Glutamatergic neuron (in vitro differentiated cells): ENCODE measurements at places on chromosomes 7 and 10. TPM values are rescaled to one million over a fixed set of nuclear protein-coding genes. Genes with fewer than 3 reads are reported as not detected.

MGAM2 gene
- total RNA-seq = not detected

REEP3 gene
- total RNA-seq = 47.1 TPM

HK1 gene
- 240 TPM for total RNA-seq

DNA sequence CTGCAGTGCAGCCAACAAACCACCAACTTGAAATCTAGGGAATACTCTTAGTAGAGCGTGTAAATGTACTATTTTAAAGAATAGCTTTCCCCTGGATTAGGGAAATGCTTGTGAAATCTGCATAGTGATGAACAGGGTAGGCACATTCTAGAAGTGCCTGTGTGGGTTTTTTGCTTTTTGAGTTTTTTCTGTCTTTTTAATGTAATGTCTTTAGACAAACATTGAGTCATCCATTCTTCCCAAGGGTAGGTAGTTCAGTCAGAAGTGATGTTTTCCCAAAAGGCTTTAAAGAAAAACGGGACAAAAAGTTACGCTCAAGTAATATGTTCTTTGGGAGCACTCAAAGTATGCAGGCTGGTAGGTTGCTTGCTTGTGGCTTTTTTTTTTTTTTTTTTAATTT, 130.0 kb downstream of the AUTS2 start:
- no peak for DNase-seq

DNA sequence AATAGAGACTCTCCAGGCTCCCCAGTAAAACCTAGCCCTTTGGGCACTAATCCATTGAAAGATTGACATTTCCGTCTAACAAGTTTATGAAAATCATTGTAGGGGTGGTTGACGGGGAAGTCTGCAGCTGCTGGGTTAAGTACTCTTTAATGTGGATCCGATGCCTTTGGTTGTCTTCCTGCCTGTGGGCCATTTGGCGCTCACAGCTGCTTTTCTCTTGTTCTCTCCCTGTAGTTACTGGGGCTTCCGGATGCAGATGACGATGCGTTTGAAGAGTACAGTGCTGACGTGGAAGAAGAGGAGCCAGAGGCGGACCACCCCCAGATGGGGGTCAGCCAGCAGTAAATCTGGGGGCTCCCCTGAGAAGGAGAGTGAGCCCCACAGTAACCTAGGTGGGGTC, 22.4 kb downstream of the MTURN start:
- no peak for DNase-seq

DNA sequence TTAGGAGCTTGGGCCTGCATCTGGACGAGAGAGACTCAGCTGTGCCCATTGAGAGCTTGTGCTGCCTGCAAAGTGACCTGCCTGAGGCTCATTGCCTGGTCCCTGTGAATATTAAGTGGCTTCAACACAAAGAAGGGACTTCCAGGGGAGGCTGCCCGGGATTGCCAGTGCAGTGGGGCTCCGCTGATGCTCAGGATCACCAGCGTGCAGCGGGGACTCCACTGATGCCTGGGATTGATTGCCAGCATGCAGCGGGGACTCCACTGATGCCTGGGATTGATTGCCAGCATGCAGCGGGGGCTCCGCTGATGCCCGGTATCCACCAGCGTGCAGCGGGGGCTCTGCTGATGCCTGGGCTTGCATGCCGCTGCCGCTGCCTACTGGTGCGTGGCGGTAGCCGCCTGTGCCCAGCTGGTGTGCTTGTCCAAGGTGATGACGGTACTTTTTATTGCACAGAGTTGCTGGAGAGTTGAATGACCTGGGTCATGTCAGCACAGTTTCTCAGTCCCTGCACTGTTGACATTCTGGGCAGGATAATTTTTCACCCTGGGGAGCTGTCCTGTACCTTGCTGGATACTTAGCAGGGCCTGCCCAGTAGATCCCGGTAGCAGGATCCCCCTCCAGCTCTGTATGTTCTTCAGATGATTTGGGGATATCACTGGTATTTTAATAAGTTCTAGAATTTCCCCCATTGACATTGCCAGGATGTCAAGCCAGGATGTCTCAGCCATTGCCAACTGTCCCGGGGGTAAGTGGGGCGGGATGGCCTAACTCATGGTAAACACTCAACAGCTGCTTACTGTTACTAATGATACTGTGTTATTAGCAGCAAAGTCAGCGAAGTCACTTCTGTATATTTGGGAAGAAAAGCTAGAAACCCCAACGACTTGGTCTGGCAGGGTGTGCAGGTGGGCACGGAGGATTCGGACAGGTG, 13.0 kb downstream of the DOCK1 start:
- DNase-seq = peak; percentile 23

- no peak for DNase-seq
Measured at GRCh38 chr10:101225846-101226421, 3.3 kb downstream of the LBX1 start.

DNA sequence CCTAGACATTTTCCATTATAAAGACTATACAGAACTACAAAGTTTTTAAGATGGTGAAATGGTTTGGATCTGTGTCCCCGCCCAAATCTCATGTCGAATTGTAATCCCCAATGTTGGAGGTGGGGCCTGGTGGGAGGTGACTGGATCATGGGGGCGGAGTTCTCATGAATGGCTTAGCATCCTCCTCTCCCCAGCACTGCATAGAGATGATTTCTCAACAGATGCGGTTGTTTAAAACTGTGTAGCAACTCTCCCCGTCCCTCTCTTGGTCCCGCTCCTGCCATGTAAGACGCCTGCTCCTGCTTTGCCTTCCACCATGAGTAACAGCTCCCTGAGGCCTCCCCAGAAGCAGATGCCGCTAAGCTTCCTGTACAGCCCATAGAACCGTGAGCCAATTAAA, 1.6 kb downstream of the FAM133B start:
- no peak for DNase-seq

GRCh38 chr7:64755865-64756264, 38.4 kb upstream of the ZNF138 start:
- DNase-seq = no peak

- DNase-seq = peak; percentile 53
Measured at GRCh38 chr7:119270045-119270464, 1002.9 kb upstream of the KCND2 start.

DNA sequence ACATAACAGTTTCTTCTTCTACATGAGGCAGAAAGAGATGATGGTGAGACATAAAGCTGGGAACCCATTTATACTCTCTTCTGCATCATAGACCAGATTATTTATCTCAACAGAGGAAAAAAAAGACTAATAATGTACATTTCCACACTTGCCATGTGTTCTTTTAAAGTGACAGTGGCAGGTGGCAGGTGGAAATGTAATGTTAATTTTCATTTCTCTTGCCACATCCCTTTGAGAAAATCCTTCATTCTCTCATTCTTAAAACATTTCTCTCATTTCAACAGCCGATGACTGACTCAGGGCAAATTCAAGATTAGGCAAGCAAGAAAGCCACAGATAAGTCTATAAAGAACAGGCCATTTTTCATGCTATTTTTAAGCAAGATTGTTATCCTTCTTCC, 635.6 kb upstream of the SORCS1 start:
- DNase-seq = no peak

DNA sequence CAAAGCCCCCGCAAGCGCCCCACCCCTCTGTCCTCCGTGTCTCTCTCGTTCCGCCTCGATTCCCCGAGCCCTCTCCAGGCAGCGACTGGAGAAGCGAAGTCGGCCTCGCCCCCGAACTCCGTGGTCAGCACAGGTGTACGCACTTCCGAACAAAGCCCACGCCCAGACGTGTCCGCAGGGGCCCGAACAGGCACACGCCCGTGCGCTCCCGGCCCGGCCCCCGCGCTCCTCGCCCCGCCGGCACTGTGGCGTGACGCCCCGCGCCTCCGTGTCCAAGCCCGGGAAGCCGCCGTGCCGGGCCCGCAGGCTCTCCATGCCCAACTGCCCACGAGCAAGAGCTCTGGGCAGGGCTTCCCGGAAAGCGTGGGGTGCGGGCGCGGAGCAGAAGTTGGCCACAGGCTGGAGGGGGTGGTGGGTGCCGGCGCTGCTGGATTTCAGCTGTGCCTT, 662 bp downstream of the NRCAM start:
- no peak for DNase-seq
